Right atrium auricular region (tissue), 2 donors: ENCODE measurements at places on chromosomes 13 and 19. TPM values are rescaled to one million over a fixed set of nuclear protein-coding genes. Genes with fewer than 3 reads are reported as not detected.

Gene IGFL3
- total RNA-seq = not detected

Gene PSG6
- total RNA-seq = not detected

Gene TMEM145
- total RNA-seq = 0.94 TPM

Gene ZNF600
- total RNA-seq = 2.4 TPM

Gene KLF16
- total RNA-seq = 5.6 TPM

Gene ZNF728
- 4.1 TPM for total RNA-seq

Gene ZBTB32
- not detected for total RNA-seq

Gene IGFL1
- not detected for total RNA-seq

Gene ANGPTL4
- total RNA-seq = 32.6 TPM

Gene SLITRK5
- total RNA-seq = 0.07 TPM

Gene LATS2
- 33.3 TPM for total RNA-seq

Gene ZNF44
- total RNA-seq = 8.6 TPM

Gene CATSPERD
- total RNA-seq = not detected

Gene ING1
- 8.2 TPM for total RNA-seq

Gene KLK10
- 4.5 TPM for total RNA-seq

Gene ELSPBP1
- not detected for total RNA-seq

Gene PRX
- 5.1 TPM for total RNA-seq

Gene GAS6
- total RNA-seq = 206 TPM

Gene SIGLEC12
- total RNA-seq = not detected

Gene CBY2
- not detected for total RNA-seq

Gene SLC25A41
- total RNA-seq = not detected

Gene CACNG8
- total RNA-seq = 0.24 TPM

Gene SPACA6
- 6.4 TPM for total RNA-seq

Gene FUT3
- total RNA-seq = not detected

Gene ZNF714
- total RNA-seq = 1.4 TPM

Gene LAIR2
- total RNA-seq = not detected

Gene KCNRG
- total RNA-seq = 1.6 TPM

Gene NR2C2AP
- 8.1 TPM for total RNA-seq

Gene ZNF30
- 1.5 TPM for total RNA-seq

Gene CFD
- 652 TPM for total RNA-seq

Gene IL4I1
- total RNA-seq = 0.43 TPM

Gene ZNF560
- total RNA-seq = not detected

Gene IGFL2
- total RNA-seq = 1.8 TPM

Gene LILRB3
- 2.0 TPM for total RNA-seq

Gene C19orf33
- 48.6 TPM for total RNA-seq

Gene VMAC
- 4.1 TPM for total RNA-seq

Gene CACNA1A
- total RNA-seq = 0.48 TPM
